GM12891 (cell line): ENCODE measurements at places on chromosomes 16 and 17.

GRCh38 chr17:74832421-74832820, 27.3 kb downstream of the GRIN2C start:
- no peak for DNase-seq

DNA sequence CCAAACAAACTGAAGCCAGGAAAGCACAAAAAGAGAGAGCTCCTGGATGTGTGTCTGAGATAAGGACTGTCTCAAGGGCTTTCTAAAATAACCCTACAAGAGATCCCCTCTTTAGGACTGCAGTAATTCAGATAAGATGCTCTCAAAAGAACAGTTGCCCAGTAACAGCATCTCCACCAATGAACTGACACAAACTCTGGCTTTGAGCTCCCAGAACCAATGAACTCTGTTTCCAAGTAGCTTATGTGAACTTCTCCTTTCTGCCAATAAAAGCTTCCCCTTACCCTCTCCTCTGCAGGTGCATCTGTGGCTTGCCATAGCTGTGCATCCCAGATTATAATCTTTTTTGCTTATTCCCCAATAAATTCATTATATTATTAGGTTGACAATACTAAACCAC, 421.5 kb downstream of the SLC39A11 start:
- DNase-seq, result no peak

GRCh38 chr16:87229230-87230188, 87.7 kb downstream of the C16orf95 start:
- no peak for DNase-seq

- DNase-seq, result no peak
Observed at GRCh38 chr17:71422968-71423367, 697.9 kb upstream of the SOX9 start.
